Stimulated activated CD4-positive, alpha-beta T cell treated with anti-CD3 and anti-CD28 coated beads, Interleukin-12 subunit alpha, Interleukin-12 subunit beta, amount 100 ng/mL, for 24 hours (primary cell): ENCODE measurements at places on chromosomes 6 and 20.

DNA sequence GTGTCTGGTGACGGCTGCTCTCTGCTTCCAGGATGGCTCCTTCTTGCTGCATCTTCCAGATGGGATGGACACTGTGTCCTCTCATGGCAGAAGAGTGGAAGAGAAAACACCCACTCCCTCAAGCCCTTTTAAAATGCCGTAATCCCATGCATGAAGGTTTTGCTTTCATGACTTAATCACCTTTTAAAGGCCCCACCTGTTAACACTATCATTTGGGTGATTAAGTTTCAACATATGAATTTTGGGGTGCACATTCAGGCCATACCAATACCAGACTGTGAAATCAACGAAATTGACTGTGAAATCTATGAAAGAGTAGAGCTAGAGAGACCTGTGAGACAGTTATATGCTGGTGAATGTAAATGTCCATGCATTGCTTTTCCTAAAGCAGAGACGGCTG lies 374.3 kb upstream of the CHD6 start:
- no peak for DNase-seq

DNA sequence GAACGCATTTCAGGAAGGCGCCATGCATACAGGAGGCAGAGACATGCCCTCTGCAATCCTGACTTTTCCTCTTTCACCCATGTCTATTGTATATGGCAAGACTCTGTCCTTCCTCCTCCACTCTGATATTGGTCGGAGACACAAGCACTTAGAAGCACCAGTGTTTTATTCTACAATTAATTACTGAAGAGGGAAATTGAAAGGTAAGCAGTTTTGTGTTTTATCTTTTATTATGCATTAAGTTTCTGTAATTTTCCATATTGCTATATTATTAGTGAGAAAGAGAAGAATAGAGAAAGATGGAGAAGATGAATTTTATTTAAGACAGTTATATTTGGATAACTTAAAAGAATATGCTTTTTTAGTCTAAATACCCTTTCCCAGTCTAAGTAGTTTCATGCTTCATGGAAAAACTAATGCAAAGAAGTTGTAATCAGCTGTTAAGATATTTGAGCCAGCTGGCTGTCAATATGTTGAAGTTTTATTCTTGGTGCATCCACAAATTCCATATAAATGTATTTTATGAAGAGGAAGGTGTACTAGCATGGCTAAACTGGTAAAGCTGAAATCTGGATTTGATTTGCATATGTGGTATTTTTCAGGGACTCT lies 13.6 kb downstream of the ARID1B start:
- no peak for DNase-seq

DNA sequence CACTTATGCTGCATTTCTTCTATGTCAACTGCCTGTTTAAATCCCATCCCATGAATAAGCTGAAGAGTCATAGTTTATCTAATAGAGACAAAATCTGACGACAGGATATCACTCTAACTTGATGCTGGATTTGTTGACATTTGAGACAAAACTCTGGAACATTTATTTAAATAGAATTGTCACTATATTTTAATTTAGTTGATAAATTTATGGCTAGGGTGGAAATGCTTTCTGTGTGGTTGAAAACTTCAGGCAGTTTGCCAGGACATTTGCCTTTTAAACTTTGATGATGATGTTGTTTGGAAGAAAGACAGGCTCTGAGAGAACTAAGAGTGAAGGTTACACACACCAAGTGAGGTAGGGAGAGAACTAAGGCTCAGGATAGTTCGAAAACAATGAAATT lies 68.1 kb downstream of the GJA1 start:
- no peak for DNase-seq

GRCh38 chr20:47031004-47031403 lies 136.4 kb downstream of the EYA2 start:
- DNase-seq: no peak

GRCh38 chr6:144394210-144394609 lies 109.1 kb downstream of the UTRN start:
- DNase-seq: no peak

DNA sequence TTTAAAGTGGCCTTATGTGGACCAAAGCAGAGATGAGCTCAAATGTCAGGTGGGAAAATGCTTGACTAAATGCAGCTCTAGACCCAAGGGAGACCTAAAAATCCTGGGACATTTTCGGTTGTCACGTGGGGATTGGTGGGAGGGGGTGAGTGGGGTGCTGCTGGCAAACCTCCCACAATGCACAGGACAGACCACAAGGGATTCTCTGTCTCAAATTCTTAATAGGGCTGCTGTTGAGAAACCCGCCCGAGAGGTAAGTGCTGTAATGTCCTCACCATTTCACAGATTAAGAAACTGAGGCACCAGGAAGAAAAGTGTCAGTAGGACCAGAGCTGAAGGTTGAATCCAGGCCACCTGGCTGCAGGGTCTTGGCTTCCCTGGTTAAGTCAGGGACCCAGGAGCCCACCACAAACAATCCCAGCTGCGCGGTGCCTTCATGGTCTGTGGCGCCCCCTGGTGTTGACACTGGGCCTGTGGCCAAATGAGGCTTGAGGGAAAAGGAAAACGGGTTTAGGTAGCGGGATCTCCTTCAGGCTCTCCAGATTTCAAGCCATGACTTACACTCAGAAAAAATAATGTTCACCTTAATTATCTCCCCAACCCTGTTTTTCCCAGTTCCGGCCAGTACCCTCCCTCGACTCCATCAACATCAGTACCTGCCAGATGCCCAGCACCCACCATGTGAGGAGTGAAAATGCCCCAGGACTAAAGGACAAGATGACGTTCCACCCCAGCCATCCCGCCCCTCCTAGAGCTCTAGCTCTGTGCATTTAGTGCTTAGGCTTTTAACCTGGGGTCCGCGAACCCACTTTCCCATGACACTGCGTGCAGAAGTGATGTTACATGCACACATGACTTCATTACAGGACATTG lies 7.2 kb downstream of the HLA-G start:
- DNase-seq: no peak

DNA sequence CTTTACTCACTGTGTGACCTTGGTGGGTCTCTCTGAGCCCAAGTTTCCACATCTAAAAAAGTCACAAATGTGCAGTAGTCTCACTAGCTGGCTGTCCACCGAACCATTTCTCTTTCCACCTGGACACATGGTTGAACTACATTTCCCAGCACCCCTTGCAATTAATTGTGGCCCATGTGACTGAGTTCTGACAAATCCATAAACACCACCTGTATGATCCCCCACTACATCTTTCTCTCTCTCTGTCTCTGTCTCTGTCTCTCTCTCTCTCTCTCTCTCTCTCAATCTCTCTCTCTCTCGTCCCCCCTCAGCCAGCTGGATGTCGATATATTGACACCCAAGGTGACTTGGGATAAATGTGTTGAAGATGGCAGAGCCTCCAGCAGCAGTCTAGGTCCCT lies 42.8 kb downstream of the SNHG17 start:
- no peak for DNase-seq

GRCh38 chr6:150697515-150697914 lies 97.8 kb downstream of the PLEKHG1 start:
- DNase-seq: no peak

GRCh38 chr20:62163986-62164762 lies 18.7 kb upstream of the MTG2 start:
- DNase-seq: no peak

DNA sequence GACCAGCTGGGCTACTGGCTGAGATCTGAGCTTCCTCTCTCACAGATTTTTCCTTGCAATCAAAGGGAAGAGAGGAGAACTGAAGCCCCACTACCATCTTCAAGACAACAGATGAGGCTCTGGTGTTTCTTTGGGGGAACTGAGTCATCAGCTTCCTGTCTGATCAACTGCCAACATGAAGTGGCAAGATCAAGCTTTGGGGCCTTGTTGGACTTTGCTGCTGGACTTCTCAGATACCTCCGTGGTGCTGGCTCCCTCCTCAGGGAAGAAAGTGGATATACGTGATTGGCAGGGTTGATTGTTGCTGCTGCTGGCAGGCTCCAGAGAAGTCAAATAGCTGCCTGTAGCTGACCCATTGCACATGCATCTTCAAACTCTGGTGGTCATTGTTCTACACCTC lies 3.6 kb upstream of the TOX2 start:
- DNase-seq: no peak
